ENCODE measurements at places on chromosomes 7 and 10.

- no peak for DNase-seq
Observed at GRCh38 chr7:43408981-43409380, 173.9 kb upstream of the STK17A start.

DNA sequence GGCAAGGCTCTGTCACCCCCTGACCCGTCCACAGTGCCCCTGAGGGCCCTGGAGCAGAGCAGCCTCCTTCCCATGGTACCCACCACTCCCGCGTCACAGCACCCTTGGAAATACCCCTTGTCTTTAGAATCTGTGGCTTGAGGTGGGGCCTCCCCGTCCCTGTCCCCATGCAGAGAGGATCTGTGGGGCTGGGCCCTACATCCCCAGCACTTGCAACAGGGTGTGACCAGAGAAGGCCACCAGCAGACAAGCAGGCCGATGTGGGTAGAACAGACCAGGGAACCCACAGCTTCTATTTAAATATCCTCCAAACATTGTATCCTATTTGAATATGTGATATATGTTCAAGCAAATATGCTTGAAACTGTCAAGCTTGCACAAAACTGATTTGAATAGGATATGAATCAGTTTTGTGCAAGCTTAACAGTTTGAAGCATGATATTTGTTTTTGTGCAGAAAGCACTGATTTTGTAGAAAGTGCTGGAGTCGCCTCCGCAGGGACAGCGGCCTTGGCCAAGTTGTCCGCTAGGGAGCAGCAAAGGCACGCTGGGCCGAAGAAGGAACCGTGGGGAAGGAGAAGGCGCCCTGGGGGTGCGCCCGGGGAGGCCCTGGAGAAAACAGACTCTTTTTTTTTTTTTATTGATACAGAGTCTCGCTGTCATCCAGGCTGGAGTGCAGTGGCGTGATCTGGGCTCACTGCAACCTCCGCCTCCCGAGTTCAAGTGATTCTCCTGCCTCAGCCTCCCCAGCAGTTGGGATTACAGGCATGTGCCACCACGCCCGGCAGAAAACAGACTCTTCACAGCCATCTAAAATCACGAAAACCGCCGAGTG lies 2.2 kb downstream of the CFAP46 start:
- peak; percentile 48 for DNase-seq

GRCh38 chr7:83947260-83947659 lies 247.3 kb downstream of the SEMA3A start:
- DNase-seq: peak; percentile 22

- no peak for DNase-seq
Observed at GRCh38 chr7:36506820-36507219, 117.2 kb downstream of the ANLN start.

DNA sequence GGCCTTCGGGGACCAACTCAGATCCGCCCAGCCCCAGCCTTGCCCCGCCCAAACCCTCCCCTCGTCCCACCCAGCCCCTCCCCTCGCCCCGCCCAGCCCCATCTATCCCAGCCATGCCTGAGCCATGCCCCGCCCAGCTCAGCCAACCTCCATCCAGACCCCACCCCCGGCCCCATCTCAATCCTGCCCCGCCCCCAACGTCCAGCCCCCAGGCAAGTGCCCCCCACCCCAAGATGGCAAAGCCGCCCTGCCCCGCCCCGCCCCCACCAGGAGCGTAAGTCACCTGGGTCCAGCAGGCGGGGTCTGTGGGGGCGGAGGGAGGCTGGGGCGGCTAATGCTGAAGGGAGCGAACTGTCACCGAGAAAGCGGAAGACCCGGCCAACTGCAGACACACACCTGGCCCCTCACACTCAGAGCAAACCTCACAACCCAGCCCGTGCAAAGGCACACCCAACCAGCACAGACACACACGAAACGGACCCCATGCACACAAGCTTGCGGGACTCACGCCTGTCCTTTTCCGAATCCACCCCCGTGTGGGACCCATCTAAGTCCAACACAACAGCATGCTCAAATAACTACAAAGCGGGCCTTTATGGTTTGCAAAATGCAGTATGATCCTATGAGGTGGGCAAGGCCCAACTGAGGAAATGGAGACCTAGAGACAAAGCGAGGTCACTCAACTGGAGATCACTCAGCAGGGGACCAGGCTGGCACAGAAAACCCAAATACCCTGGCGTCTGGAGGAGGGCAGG lies 11.5 kb upstream of the OGA start:
- no peak for DNase-seq

GRCh38 chr10:22816298-22816653 lies 101.9 kb upstream of the PIP4K2A start:
- no peak for DNase-seq

Measured in cerebellar cortex (tissue), 1 donor.